ENCODE measurements at places on chromosomes 7 and 10.

DNA sequence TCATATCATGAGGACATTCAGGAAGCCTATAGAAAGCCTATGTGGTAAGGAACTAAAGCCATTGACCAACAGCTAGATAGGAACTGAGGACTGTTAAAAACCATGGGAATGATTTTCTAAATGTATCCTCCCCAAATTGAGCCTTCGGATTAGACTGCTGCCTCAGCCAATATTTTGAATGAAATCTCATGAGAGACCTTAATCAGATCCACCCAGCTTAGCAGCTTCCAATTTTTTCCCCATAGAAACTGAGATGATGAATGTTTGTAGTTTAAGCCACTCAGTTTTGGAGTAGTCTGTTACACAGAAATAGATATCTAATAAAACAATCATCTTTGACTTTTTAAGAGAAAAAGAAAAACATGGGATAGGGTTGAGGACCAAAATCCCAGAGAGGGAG lies 292.0 kb downstream of the HPSE2 start:
- no peak for DNase-seq

DNA sequence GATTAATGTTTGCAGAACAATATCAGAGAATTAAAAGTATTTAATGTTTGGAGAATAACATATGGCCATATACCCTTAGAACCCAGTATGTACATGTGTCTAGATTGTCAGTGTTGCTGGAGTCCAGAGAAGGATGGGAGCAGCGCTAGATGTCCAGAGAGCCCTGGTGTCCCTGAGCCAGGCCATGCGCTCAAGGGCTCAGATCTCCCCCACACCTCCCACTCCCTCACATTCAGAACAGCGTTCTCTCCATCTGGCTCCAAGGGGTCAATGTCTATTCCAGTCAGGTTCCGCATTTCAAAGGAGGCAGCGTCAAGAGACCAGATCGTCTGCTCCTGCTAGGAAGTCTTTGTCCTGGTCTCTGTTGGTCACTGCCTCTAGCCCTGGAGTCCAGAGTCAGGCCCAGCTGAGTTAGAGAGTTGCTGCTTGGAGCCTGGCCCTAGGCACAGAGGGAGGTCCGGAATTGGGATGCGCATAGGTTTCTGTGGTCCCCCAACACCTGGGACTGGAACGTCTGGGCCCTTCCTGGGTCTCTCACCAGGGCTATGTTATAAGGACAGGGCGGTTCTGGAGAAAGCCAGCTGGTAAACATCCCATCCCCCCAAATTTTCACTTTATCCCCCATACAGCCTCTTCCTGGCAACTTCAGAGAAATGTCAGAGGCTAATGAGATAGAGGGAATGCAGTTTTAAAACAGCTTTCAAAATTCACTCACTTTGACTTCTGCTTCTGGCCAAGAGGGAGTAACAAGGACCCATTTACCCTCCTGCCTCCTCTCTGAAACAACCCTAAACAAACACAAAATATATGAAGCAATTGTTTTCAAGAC lies 6.5 kb upstream of the WDR86 start:
- DNase-seq: no peak

DNA sequence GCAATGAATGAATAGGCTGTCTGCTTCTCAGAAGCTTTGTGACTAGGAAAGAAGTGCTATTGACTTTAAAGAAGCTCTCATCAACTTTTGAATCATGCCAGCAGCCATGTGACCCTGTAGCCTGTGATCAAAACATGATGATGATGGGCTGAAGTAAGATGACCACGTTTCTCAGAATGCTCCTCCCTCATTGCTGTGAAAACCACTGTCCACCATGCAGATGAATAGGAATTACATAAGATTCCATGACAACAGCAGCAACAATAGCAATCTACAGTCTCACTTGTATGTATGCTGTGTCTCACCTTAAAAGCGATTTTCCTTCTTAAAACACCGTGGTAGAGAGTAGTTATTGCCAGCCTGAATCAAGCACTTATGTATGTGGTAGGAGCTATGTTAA lies 228.4 kb downstream of the TRIL start:
- no peak for DNase-seq

GRCh38 chr10:104903433-104903832 lies 262.3 kb downstream of the SORCS3 start:
- DNase-seq: no peak

DNA sequence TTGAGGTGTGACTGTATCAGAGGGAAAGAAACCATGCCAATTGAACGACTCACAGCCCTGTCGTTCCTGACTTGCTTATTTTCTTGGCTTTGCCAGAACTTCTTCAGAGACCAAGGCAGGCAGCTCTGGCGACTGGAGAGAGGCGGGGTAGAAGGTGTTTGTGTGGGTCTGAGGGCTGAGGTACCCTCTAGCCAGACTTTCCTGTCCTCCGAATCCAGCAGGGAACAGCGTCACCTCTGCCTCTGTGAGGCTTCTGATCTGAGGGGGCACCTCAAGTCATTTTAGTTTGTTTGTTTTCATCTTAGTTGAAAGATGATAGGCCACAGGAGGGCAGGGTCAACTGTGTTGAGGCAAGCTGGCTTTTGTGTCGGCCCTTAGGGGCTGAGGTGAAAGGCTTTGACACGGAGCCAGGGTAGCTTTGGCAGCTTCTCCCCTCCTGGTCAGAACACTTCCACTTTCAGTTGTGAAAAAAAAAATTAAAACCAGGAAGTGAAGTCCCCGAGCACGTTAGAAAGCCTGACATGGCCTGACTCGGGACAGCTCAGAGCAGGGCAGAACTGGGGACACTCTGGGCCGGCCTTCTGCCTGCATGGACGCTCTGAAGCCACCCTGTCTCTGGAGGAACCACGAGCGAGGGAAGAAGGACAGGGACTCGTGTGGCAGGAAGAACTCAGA lies 1.9 kb downstream of the ACSL5 start:
- DNase-seq: peak; percentile 35

- no peak for DNase-seq
These were observed 165.0 kb upstream of the HDAC9 start for GRCh38 chr7:18330548-18330947.

- DNase-seq: no peak
These were observed 25.6 kb upstream of the CD36 start for GRCh38 chr7:80612880-80613279.

GRCh38 chr10:103847909-103848468 lies 7.4 kb downstream of the SH3PXD2A start:
- DNase-seq: no peak

DNA sequence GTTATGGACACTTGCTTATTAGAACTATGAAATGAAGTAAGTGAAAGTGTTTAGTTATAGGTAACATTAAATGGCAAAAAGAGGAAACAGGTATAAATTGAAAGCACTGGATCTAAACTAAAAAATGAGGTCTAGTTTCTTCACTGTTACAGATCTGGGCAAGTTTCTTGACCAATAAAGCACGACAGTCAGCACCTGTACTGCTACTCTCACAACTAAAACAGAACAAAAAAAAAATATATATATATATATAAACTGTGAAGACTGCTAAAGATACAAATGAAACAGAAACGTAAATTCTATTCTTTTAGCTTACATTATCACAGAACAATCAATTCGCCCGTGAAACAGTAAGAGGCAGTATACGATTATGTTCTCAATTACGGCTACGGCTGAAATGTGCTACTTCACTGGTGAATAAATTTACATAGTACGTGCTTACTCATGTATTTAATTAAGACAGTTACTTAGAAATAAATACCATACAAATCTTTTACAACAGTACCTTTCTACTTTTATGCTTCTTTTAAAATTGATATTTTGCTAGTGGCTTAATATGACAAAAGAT lies 4.2 kb downstream of the AHR start:
- no peak for DNase-seq

DNA sequence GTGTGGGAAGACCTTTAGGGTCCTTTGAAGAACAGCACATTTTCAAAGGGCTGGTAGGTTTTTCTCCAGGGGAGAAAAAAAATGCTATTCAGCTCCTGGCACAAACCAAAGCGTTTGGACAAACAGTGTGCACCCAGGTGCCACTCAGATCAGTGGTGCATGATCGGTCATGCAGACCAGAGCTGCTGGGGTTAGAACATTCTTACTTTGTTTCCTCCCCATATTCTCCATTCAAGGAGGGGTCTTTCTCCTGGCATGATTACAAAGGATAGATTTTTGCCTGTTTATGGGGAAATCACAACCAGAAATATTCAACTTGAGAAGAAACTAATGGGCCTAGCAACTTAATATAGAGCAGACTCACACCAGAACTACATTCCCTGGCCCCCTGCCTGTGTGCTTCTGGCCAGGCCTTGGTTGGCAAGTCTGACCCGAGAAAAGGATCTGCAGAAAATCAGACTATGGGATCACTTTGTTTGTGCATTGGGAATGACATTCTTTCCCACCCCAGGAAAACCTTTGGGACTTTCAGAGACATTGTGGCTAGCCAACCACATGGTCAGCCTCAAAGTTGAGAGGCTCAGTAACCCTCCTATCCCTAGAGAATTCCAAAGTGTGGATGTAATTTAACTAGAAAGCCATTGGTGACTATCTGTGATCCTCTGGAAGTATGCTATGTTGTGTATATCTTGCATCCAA lies 82.3 kb upstream of the FGL2 start:
- no peak for DNase-seq

DNA sequence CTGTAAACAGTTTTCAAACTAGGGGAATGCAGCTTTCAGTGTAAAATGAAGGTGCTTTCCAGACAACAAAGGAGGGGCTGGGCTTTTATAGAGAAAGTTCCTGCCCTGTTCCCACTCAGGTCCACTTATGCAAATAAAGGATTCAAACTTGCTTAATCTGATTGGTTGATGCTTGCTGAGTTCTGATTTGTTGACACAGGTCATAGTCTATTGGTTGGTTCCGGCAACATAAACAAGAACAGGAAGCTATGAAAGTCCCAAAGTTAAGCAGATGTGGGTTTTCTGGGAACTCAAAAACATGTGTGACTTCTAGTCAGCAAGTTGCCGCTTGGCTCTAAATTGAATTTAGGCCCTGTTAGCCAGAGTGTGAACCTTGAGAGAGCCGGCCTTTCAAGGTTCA lies 194.2 kb upstream of the SVIL start:
- DNase-seq: no peak

DNA sequence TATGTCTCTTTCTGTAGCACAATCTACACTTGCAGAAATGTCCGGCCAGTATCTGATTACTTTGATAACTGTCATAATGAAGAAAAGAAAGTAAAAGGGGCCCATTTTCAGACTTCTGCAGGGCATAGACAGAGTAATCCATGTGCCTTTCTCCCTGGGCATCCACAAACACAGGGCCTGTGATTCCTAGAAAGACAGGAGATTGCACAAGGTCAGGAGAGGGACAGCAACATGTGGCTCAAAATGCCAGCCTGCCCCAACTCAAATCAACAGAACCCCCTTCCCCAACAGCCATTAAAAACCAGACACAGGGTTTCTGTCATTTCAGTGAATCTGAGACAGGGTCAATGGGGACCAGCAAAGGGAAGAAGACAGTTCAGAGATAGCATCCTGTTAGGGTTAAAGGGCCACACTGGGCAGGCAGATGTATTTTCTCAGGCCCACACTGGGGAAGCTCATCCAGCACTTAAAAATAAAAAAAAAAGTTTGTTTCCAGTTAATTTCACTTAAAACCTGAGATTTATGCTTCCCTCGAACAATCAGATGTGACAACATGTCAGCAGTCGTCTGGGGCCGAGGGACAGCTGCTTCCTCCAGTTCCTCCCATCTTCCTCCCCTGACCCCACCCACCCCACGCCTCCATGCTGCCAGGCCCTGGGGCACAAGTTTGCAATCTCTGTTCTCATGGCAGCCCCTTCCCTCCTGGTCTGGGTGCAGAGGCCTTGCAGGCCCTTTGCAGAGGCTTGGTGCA lies 30.7 kb upstream of the ACSL5 start:
- DNase-seq: no peak

DNA sequence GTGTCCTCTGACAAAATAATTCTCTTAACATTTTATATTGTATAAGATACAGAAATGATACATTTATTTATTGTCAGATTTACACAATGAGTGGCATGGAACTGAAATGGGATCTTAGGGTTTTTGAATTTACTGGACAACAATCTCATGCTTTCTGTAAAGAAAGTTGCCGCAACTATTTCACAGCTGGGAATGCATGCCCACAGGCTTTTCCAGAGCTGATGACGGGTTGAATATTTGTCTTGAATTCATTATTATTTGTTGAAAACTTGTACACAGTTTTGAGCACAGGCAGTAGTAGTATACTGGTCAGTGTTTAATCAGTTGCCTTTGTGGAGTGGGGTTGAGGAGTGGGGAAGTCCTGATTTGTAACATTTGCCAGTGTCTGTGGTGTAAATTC lies 20.5 kb upstream of the MRC1 start:
- no peak for DNase-seq

GRCh38 chr10:86366033-86366901 lies at the start of gene GRID1:
GRID1 (minus strand) TSS chr10:86366795.
- peak; percentile 19 for DNase-seq

GRCh38 chr7:140051820-140052219 lies 10.9 kb downstream of the PARP12 start:
- no peak for DNase-seq

GRCh38 chr7:88465600-88465999 lies 158.9 kb upstream of the STEAP4 start:
- no peak for DNase-seq

DNA sequence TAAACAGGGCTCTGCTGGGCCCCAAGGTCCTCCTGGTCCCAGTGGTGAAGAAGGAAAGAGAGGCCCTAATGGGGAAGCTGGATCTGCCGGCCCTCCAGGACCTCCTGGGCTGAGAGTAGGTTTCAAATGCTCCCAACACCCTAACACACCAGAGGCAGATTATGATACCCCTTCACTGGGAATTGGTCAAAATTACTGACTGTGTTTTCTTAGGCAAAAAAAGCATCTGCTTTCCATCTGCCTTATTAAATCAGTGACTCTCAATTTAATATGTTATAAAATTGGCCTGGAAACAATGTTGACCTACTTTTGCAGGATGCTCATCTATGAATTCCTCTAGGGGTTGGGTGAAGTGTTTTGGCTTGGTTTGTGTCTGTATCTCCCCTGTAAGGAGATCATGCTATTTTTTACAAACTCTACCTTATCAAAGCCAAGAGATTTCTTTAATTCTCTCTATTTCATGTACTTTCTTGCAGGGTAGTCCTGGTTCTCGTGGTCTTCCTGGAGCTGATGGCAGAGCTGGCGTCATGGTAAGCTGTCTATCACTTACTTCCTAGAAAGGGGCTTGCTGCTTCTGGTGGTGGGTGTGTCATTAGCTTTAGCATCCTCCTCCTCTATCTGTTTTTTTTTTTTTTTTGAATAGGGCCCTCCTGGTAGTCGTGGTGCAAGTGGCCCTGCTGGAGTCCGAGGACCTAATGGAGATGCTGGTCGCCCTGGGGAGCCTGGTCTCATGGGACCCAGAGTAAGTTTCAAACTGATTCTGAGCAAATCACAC lies 15.9 kb downstream of the COL1A2 start:
- DNase-seq: no peak

- DNase-seq: no peak
These were observed 132.7 kb upstream of the KCNMA1 start for GRCh38 chr10:77770081-77770867.

GRCh38 chr7:103691291-103691690 lies 245.3 kb upstream of the SLC26A5 start:
- no peak for DNase-seq

- DNase-seq: no peak
These were observed 18.6 kb upstream of the MEST start for GRCh38 chr7:130473289-130473688.

DNA sequence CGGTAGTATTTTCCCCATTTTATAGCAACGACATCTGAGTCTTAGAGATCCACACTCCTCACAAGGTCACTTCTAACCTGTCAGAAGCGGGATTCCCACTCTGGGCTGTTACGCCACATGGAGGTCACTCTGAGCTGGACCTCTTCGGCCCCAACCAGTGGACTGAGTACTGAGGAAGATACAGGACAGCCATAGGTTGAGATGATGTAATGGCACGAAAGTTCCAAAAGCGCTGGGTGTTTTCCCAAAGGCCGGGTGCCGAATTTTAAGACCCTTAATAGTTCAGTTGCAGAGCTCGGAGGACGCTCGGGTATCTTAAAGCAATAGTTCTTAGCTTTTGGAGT lies 699 bp downstream of the GHITM start:
- no peak for DNase-seq
